ENCODE measurements at places on chromosomes 4 and X. TPM values are rescaled to one million over a fixed set of nuclear protein-coding genes. Genes with fewer than 3 reads are reported as not detected.

The HNRNPD gene
- total RNA-seq, result 123 TPM

The SLC25A5 gene
- total RNA-seq, result 257 TPM

The FREM3 gene
- total RNA-seq, result 0.12 TPM

The PAGE2B gene
- not detected for total RNA-seq

The SLC49A3 gene
- total RNA-seq, result 13.9 TPM

The POU4F2 gene
- not detected for total RNA-seq

The TMEM271 gene
- not detected for total RNA-seq

- DNase-seq, result no peak
Measured at GRCh38 chr4:71540749-71541269, 202.0 kb downstream of the SLC4A4 start.

DNA sequence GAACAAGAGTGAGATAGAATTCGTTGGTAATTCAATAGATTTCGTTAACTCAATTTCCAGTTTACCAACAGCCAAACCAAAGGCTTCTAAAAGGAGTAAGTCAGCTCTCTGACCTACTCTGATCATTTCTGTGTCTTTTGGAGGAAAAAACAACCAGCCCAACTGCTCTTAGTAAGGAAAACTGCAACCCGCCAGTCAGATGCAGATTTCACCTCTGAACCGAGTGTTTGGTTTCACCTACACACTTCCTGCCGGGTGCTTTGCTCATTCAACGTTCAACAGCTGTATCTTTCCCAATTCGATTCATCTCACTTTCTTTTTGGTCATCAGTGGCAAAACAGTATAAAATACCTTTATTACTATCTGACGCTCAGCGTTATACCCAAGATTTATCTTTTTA, 24.5 kb downstream of the TMSB4X start:
- no peak for DNase-seq

GRCh38 chr4:75786938-75787337, 62.6 kb downstream of the USO1 start:
- DNase-seq, result no peak

DNA sequence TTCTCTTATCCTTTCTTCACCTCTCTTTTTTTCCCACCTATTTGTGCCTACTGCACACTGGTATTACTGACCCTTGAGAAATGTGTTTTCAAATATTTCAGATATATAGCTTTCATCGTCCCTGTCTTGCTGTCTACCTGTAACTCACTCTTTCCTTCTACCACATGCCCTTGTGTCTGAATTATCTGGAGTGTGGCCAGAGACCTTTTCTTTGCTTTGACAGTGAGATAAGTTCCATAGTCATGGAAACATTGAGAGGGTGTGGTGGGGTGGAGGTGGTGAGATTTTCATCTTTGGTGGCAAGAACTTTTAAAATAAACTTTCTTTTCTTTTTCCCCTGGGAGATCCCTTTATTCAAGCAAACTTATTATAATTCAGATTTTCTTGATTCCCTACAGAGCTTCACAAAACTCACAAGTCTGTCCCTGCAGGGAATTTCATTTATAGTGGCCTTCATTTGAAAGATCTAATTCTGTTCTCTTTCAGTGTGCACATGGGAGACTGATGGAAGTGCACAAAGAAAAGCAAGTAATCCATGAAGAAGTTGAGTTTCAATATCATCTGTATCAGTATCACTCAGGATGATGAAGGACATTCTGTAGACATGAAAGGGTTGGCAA, 95.7 kb downstream of the SH2D1A start:
- DNase-seq, result no peak

GRCh38 chrX:19065535-19065934, 56.7 kb downstream of the ADGRG2 start:
- no peak for DNase-seq

- DNase-seq, result no peak
Measured at GRCh38 chrX:22097012-22097694, 65.0 kb downstream of the PHEX start.

DNA sequence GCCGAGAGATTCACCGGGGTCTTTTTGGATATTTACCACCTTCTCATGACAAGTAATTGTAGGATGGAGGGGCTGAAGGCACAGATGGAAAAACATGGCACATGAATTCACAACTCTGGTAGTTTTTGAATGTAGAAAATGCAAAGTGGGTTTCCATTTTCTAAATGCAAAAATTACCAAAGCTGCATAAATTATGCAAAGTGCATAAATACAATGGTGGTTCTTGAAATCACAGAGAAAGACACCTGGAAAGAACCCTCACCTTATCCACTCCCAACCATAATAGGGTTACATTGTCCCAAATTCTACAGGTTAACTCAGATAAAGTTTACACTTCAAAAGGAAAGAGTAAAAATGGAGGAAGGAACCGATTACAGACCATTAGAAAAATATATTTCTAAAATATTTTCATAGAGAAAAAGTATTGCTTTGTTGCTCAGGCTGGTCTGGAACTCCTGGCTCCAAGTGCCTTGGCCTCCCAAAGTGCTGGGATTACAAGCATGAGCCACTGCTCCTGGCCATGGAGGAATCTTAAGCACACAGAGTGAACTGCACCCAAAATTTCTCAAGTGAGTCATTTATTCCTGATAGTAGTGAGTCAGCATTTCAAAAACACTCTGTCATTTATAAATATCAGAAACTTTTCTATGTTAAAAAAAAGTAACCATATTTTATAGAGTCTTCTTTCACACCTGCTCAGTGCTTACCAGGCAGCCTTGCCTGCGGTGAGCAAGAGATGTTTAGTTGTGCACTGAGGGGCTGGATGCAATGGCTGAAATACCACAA, 101.4 kb downstream of the FIP1L1 start:
- no peak for DNase-seq

- DNase-seq, result no peak
Measured at GRCh38 chrX:39507617-39508299, 590.0 kb downstream of the BCOR start.

DNA sequence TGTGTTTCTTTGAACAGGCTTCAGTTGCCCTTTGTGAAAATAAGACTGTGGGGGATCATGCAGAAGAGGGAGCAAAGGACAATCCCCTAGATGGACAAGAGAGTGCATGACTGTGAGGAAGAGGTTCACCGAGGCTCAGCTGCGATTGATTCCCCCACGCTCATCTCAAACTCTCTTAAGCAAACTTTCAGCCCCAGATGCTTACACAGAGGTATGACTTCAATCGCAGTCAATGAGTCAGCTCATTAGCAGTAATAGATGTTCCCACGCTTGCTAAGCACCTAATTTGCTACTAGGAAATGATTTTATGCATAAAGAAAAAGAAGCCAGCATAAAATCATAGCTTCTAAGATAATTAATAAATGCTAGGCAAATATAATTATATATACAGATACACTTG, 2256.1 kb upstream of the AGA start:
- DNase-seq, result no peak

DNA sequence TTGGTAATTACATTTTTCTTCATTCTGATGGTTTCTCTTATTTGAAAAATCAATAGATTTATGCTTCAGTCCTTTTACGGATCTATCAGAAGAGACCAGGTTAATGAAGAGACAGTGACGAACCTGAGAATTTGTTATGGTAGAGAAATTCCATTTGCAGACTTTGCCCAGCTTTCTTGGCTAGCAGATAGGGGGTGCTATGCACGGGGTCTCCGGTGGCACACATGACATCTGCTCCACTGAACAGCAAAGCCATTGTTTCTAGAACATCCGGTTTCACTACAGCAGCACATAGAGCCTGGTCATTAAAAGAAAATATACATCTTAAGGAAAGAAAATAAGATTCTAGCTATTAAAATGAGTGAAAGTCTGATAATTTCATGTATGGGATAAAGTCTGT, 85.1 kb downstream of the ARAP2 start:
- DNase-seq, result no peak

DNA sequence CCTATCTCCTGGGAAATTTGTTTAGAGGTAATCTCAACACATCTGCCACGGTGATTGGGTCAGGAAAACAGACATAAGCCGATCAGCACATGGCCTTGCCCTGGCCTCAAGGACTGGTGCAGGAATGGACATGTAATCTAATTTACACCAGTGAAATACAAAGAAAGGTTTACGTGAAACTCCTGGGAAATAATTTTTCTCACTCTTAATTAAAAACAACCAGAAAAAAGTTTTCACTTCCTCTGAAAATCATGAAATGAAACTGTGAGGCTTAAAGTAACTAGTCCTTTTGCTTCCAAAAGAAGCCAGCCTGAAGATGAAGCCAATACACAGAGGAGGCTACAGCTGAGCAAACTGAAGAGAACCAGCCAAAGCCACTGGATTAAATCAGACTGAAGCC, 154.1 kb upstream of the FAM241A start:
- DNase-seq, result no peak
